Activated CD8-positive, alpha-beta memory T cell treated with anti-CD3 and anti-CD28 coated beads, Interleukin-2, amount 10 ng/mL, durations not matched to agents 7 days and 5 days (primary cell): ENCODE measurements at places on chromosomes 13 and 19. TPM values are rescaled to one million over a fixed set of nuclear protein-coding genes. Genes with fewer than 3 reads are reported as not detected.

DNA sequence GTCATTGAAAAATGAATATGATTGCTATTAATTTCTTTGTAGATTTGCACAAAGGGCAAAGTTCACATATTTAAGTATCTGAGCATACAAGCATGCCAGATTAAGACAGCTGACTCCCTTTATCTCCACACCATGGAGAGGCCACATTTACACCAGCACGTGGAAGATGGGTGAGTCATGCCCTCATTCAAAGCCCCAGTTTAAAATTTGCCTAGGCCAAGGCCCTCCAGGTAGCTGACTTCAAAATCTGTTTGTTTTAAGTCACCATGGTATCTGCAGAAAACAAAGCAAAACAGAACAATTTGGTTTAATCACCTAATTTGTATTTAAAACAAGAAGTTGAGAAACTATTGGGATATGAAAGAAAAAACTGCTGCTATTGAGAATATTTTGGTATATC, 109.2 kb downstream of the ESD start:
- DNase-seq, result no peak

- DNase-seq, result no peak
These were observed 2044.9 kb upstream of the PCDH20 start for GRCh38 chr13:63460462-63461090.

The CLEC4G gene
- total RNA-seq, result not detected

DNA sequence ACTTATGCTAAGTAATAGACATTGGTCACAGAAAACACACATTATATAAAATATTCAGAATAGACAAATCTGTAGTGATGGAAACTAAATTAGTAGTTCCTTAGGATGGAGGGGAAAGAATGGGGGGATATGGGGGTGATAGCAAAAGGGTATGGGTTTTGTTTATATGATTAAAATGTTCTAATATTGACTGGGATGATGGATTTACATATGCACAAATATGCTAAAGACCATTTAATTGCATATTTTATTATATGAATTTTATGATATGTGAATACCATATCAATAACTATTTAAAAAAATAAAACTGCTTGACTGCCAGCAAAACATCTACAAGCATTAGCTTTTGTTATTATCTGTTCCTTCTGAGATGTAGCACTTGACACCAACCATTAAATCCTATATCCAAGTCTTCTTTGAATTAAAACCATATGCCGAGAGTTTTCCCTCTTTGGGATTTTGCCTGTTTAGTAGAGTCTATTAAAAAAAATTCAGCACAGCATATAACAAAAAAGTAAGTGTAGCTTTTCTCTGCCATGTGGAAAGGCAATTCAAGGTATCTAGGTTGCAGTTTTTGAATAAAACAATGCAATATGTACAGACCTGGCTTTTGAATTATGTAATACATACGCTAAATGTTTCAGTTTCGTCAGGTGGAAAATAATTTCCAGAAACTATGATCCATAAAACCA, 2584.1 kb upstream of the PCDH20 start:
- DNase-seq, result no peak

- no peak for DNase-seq
These were observed 392.5 kb upstream of the DACH1 start for GRCh38 chr13:72259528-72259927.

The APOC4 gene
- total RNA-seq, result not detected

- DNase-seq, result no peak
These were observed 213.7 kb downstream of the ZIC5 start for GRCh38 chr13:99757756-99758459.

The MBD3L3 gene
- total RNA-seq, result not detected

GRCh38 chr13:21232599-21232998, 56.1 kb downstream of the MRPL57 start:
- no peak for DNase-seq

DNA sequence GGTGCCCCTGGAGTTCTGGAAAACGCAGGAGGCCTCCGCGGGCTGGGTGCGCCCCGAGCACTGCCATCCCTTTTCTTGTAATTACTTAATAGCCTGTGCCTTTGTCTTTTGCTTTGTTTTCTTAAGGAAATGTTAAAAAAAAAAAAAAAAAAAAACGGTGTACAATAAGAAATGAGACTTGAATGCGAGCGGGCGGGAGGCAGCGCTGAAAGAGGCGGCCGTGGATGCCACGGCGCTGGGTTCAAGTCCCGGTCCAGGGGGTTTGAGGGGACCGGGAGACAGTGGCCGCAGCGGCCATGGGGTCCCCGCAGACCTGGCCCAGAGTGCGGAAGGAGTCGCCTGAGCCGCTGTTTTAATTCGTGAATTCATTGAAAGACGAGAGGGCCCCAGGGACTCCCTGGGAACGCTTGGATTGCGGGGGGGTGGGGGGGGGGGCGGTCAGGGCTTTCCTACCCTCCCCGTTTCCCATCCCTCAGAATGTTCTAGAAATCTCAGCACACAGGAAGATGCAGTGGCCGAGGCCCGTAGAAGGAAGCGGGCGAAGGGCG, 349.2 kb upstream of the ARGLU1 start:
- no peak for DNase-seq

The ATP13A1 gene
- total RNA-seq, result 114 TPM

The SHISA2 gene
- not detected for total RNA-seq

DNA sequence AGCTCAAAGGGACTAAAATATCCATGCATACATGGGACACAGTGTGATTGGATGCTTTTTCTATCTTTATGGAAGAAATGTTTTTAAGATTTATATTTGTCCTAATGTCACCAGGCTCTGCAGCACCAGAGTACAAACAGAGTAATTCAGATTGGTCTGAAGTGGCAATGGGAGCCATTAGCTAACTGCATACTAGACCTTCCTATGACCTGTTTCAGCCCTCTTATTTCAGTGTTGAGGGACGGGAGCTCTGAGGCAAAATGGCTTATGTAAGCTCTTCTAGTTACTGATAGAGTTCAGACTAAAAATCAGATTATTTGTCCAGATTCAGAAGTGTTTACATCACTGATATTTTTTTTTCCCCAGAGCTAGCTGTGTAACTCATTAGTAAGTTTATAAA, 4.9 kb downstream of the SLAIN1 start:
- DNase-seq, result no peak

DNA sequence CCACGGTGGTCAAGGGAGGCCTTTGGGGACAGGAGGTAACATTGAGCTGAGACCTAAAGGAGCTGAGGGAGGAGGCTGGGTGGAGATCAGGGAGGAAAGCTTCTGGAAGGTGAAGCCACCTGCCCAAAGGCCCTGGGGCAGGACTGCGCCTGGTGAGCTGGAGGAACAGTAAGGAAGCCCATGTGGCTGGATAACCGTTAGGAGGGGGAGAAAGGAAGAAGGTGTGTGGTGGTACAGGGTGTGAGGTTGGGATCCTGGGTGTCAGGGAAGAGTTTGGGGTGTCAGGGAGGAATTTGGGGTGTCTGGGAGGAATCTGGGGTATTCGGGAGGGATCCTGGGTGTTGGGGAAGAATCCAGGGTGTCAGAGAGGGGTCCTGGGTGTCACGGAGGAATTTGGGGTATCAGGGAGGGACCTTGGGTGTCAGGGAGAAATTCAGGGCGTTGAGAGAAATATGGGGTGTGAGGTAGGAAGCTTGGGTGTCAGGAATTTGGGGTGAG, 695 bp downstream of the TICAM1 start:
- DNase-seq, result no peak

The MEIOSIN gene
- not detected for total RNA-seq

DNA sequence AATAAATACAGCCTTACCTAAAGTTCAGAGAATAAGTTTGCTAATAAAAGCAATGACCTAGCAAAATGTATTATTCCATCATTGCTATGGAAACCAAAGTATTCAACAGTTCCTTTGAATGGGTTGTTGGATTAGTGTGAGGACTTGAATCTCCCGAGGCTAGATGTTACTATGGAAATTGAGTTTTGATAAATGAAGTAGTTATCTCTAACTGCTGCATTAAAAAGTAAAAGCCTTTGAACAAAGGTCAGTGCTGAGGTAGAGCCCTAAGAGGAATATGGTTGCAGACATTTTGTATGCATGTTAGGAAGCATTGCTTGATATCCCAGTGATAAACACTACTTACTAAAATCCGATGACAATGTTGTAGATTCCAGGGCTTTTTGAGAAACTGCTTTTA, 6.2 kb downstream of the KLF5 start:
- DNase-seq, result no peak

The ZNF699 gene
- 9.0 TPM for total RNA-seq

- no peak for DNase-seq
These were observed 15.9 kb downstream of the ENOX1 start for GRCh38 chr13:43770871-43771270.

- no peak for DNase-seq
These were observed 77.4 kb upstream of the GPR12 start for GRCh38 chr13:26837997-26838396.

DNA sequence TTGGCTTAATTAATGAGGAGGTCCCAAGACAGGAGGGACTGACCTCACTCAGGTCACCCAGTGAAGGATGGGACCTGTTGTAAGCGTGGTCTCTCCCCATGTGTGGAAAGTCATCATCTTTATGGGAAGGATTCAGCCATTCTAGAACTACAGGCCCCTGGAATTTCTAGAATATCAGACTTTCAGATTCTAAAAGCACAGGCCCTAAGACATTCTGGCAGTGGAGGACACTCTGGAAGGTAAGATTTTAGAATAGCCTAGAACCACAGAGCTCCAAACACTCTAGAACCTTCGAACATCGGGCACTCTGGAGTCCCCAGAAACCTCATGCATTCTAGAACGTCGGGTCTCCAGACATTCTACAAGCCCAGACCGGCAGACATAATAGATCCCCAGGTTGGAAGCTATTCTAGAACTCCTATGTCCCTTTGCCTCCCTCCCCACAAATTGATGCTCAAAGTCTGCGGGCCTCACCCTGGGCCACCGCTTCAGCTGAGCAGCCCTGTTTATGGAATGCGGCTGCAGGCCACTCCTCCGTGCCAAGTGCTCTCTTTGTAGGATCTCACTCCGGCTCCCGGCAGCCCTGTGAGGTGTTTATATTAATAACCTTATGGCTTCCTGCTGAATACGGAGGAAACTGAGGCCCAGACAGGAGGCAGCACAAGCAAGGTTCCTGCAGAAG, 1.9 kb upstream of the KLK15 start:
- DNase-seq, result no peak

DNA sequence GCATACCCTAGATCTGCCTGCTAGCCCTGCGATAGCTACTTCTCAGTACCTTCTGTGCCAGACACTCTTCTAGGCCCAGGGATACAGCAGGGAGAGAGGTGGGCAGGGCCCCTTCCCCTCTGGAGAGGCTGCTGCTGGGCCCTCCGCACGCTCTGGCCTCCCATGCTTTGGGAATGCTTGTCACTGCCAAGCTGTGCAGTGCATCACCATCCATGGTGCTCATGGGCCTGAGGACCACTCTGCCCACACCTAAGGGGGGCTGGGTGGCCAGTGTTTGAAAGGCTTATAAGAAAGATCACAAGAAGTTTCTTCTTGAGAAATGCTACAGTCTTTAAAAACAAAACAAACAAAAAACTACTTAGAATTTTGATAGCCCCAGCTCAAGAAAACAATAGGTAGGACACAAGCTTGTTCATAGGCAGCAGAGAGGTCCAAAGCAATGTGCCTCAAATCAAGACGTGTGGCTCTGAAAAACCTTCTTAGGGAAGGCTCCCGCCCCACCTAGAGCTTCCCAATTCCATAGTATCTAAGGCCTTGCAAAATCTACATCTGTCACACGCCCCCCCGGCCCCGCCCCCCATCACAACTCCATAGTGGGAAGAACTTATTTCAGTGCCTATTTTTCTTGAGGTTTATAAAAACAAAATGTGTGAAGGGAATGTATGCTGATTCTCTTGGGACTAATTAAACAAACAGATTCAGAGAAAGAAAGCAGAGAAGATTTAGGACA, 145.8 kb downstream of the TM9SF2 start:
- DNase-seq, result no peak

GRCh38 chr13:51325837-51326236, 13.7 kb upstream of the SERPINE3 start:
- no peak for DNase-seq

DNA sequence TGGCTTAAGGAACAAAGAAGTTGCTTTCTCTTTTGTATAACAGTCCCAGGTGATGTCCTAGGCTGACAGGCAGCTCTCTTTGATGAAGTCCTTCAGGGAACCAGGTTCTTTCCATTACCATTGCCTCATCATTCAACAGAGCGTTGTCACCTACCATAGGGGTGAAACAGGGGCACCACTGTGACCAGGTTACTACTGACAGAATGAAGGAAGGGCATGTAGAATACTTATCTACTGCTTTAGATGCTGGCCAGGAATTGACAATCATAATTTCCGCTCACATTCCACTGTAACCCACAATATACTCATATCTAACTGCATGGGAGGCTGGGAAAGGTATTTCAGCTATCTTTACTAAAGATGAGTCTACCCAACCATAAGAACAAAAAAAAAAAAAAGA, 148.0 kb upstream of the FNDC3A start:
- DNase-seq, result no peak

The BRSK1 gene
- total RNA-seq, result 6.9 TPM

The TUBA3C gene
- not detected for total RNA-seq

- DNase-seq, result no peak
These were observed 80.1 kb downstream of the IPO5 start for GRCh38 chr13:98033277-98034247.

The COX6B1 gene
- total RNA-seq, result 417 TPM

GRCh38 chr13:30193279-30194234, 113.8 kb downstream of the KATNAL1 start:
- no peak for DNase-seq

DNA sequence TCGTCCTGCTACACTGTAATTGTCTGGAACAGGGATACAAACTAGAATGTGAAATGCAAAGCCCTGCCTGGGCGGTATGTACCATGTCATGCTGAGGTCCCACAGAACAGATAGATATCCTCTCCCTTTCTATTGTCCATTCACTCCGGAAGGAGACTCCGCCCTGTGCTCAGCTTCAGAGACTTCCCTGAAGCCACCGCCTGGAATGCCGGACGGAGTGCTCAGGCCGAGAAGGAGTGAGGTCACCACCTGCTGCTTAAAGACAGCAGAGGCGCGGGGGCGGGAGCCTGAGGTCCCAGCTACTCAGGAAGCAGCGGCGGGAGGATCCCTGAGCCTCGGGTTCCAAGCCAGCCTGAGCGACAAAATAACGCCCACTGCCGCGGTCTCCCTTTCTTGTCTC, 890 bp upstream of the ZNF611 start:
- no peak for DNase-seq

DNA sequence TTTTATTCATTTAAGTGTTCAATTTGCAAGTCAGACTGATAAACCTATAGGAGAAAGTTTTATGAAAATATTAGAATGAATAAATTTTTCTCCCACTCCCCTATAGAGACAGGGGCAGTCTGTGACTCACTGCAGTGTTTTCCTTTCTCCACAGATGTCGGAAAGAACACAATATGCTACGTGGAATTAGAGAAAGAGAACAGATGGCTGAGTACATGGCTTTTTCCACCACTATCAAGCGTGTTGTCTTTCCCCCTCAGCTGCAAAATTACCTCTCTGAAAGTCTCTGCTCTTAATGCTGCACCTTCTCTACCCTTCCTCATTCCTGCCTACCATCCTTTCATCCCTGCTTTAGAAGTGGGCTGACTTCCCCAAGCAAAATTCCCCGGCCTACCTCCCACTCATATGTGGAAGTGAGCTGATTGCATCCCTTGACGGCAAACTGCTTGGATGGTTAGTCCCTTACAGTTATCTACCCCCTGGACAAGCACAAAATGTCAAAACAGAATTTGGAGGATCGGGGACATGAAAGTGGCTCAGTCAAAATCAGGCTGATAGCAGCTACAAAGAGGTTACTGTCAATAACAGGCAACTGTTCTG, 30.0 kb downstream of the FLT1 start:
- DNase-seq, result no peak

GRCh38 chr13:112759053-112759452, 69.2 kb downstream of the ATP11A start:
- DNase-seq, result no peak
